ENCODE measurements at places on chromosomes 4 and X.

- DNase-seq, result no peak
Measured at GRCh38 chrX:154056770-154057241, 37.1 kb upstream of the IRAK1 start.

GRCh38 chr4:77600521-77601451, 4.8 kb upstream of the CXCL13 start:
- DNase-seq, result peak; percentile 43

GRCh38 chr4:25060241-25060962, 29.7 kb upstream of the LGI2 start:
- no peak for DNase-seq

GRCh38 chr4:156169861-156170260, 216.2 kb upstream of the CTSO start:
- no peak for DNase-seq

GRCh38 chr4:186900232-186900900, 176.7 kb upstream of the FAT1 start:
- DNase-seq, result no peak

DNA sequence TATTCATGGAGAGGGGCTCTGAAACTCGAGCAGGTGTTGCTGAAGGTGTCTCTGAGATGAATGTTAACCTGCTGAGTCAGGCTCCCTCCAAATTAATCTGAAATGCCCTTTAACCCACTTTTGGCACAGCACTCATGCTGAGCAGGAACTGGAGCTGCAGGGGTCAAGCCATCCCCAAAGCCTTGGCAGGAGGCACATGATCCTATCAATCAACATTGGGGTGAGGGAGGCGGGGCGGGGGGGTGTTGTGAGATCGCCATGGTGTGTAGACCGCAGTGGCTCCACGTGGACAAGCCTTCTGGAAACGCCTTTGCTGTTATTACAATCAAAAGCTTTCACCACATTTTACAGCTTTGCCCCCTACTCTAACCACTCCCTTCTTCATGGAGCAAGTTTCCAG, 16.5 kb downstream of the ENPP6 start:
- no peak for DNase-seq

DNA sequence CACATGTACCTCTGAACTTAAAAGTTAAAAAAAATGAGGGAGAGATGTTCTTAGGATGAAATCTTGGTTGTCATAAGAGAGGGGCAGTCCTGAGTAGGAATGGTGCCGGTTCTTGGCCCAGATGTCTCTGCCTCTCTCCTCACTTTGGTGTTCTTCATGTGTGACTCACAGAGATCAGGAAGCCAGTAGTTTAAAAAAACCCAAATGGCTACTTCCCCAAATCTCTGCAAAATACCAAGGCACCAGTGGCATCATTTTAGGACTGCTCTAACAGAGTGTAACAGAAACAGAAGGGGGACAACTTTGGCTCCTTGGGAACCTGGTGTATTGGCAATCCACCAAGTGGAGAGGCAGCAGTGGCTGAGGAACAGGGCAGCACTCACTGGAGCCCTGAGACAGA, 116.8 kb downstream of the SCD5 start:
- no peak for DNase-seq

- peak; percentile 34 for DNase-seq
Measured at GRCh38 chr4:87848622-87849351, 16.0 kb downstream of the MEPE start.

DNA sequence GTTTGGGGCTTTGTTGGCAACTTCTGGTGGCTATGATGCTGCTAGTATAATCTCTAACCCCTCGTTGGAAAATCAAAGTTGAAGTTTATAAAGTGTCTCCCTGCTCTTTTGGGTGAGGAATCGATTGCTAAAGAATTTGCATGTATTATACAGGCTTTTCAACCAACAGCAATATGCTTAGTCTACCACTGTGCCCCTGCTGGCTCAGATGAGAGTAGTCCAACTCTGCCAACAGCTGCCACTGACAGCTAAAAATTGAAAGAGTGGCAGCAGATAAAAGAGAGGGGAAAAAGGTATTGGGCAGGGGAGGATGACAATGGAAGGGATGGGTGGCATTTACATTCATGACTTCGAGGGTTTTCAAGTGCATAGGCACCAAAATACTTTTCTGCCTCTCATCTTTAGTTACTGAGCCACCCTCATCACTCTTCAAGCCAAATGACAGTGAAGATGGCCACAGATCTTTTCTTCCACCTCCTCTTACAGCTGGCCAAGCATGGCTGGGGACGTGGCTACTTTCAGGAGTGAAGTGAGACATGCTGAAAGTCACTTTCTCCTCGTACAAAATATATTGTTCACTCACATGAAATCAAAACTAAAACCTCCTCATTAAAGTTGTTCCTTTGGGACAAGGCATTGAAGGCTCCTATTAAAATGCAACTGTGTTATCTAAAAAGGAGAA, 2.7 kb upstream of the GRIA3 start:
- no peak for DNase-seq

- peak; percentile 24 for DNase-seq
Measured at GRCh38 chr4:22515888-22516541, at the start of gene ADGRA3. Gene ADGRA3 (minus strand): TSS chr4:22516066. CDS start chr4:22515784, 282 bp downstream.

- no peak for DNase-seq
Measured at GRCh38 chr4:169272265-169272886, 1.6 kb upstream of the SH3RF1 start.

DNA sequence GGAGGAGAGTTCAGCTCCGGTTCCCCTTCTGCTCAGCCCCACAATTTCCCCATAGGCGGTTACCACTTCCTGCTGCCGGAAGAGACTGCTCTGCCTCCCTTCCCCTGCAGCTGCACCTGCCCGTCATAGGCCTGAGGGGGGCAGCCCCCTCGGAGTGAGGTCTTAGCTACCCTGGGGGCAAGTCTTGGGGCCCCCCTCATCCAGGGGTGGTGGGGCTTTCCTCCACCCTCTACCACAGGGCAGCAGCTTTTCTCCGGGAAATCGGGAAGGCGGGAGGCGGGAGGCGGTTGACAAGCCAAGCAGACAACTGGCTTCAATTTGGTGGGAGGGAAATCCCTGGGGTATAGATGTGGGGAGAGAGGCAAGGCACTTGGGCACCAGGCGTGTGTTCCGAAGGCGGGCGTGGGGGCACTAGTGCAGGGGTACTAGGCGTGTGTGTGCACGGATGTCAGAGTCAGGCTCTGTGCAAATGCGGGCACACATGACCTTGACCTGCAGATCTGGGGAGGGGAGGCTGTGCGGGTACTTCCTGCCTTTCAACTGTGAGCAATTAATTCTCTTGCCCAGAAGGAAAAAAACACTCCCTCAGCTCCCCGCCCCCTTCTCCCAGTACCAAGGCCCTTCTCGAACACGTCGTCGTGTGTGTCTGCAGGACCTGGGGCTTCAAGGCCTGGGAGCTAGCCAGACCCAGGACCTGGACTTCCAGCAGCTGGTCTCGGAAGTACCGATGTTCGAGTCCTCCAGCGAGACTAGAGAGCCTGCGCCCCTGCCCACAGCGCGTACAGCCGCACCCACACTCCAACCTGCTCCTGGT, 1.0 kb upstream of the ARHGAP4 start:
- peak; percentile 66 for DNase-seq

DNA sequence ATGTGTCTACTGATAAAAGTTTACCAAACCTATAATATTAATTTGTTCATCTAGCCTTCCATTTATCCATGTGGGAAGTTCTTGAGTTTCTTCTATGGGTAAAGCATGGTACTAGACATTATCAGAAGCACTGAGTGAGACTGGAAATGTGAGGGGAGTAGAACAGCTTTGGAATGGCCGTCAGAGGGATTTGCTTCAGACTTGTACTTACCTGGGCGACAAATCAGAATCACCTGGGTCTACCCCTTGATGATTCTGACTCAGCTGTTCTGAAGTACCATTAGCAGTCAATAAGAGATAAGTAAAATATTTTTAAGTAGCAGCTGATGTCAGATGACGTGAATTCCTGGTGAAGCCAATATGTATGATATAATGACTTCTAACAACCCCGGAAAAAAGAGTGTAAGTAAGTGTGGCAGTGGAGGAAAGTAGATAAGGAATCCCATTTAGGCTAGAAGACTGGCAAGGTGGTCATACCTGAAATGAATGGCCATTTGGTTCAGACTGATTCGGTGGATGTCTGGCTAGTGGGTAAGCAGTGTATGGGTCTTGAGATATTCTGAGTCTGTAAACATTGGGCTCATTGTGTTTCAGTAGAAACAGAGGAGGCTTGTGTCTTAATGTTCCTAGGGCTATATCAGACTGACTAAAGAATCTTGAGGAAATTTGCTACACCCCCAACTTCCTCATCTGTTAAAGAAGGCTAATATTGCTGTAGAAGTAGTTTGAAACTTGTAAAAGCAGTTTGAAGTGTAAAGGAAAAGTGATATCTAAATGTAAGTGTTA, 409.2 kb downstream of the NKX6-1 start:
- DNase-seq, result no peak

DNA sequence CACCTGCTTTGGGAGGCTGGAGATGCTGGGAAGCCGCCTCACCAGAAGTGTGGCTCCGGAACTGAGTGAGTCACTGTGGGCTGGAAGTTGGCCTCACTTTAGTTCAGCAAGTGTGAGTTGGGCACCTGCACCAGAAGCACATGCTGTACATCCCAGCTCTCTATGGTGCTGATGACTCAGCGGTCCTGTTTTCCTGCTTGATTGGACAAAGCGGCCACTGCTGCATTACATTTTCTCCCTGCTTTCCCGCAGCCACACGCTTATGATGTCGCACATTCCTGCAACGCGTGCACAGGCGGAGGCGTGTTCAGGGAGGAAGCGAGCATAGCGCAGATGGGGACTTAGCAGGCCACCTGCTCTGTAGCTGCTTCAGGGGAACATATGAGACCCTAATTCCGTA, 26.7 kb upstream of the CLDN34 start:
- DNase-seq, result no peak

DNA sequence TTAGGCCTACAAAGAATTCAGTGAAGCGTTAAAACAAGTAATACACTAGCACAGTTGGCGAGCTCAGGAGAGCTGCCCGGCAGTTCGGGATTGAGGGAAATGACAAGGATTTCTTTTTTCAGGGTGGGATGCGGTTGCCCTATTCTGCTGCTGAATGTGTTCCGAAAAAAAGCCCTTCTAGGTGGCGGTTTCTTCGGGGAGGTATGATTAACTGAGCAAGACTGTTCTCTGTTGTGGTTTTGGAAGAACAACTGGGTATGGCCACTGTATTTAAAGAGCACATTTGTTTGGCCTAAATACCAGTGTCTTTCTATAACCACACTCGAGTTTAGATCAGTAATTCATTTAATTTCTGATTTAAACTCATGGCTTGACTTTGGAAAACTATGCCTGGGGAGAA, 459.7 kb upstream of the FAT1 start:
- DNase-seq, result no peak

GRCh38 chrX:45006002-45006800, 133.2 kb downstream of the KDM6A start:
- DNase-seq, result no peak

DNA sequence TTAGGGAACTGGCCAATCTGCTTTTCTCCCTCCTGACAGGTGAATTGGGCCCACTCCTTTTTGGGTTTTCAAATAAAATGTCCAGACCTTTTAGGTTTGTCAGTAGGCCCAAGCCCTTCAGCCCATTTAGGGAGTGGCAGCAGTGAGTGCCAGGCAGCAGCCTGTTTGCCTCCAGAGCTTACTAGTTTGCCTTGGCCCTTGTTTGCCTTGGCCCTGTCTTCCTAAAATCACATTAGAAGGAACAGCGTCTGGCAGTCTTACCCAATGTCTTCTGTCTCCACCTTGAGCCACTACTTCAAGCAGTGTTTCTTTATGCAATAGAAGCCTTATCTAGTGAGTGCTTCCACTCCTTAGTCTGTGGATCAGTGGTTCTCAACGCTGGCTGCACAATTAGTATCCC, 117.1 kb downstream of the TMEM164 start:
- no peak for DNase-seq

- DNase-seq, result peak; percentile 55
Measured at GRCh38 chrX:56733459-56734046, 4.5 kb downstream of the NBDY start.

DNA sequence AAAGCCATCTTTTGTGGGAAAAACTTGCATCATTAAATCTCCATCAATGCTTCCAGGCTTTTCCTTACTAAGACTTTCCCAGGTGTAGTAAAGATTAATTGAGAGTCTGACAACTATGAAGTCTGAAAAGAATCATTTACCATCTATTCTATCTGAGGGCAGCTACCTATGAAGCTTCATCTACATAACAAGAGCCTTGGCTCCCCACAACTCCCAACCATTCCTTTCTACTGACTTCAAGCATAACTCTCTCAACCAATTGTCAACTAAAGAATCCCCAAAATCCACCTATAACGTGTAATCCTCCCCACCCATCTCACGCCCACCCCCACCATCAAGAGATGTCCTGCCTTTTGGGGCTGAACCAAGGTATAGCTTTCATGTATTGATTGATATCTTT, 101.5 kb upstream of the GABRA2 start:
- DNase-seq, result no peak

DNA sequence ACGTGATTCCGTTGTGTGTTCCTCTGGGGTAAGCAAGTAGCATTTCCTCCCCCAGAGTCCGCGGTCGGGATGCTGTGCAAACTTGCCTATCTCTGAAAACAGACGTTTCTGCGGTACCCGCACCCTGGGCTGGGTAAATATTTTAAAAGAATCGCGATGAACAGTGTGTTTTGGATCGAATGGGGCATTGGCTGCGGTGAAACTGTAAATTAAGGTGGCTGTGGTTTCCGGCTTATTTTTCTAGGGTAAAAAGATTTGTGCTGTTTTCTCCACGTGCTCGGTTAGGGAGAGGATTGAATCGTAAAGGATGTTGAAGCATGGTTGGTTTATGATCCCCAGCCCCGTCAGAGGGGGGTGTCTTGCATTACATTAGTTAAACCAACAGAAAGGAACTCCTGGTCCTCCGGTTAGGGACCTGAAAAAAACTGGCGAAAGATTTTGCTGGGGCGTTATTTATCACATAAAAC, 1.2 kb downstream of the HHIP start:
- peak; percentile 5 for DNase-seq

DNA sequence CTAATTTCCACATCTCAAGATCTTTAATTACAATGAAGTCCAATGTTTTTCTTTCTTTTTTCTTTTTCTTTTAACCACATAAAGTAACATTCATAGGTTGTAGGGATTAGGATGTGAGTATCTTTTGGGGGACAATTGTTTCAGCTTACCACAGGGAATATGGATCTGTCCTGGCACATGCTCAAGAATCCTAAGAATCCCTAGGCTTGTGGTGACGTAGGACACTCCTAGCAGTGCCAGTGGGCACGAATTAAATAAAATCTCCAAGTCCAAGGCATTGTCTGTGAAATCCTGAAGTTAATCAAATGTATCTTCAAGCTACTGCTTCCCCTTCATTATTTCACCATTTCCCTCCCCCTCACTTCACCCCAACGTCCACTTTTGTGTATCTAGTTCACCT, 2.6 kb upstream of the LAS1L start:
- DNase-seq, result no peak

- no peak for DNase-seq
Measured at GRCh38 chr4:15961781-15962510, 1.0 kb downstream of the FGFBP2 start.

GRCh38 chr4:173565281-173565680, 35.3 kb upstream of the HAND2 start:
- DNase-seq, result no peak

- no peak for DNase-seq
Measured at GRCh38 chrX:65846974-65847373, 179.5 kb downstream of the MSN start.
